ENCODE measurements at places on chromosomes 11 and 22.

- ATAC-seq, result no peak
These were observed 6.2 kb upstream of the ANKRD13D start for GRCh38 chr11:67282876-67283371.

GRCh38 chr22:44042249-44043218 lies 18.4 kb downstream of the PARVB start:
- ATAC-seq, result peak; percentile 97

- no peak for ATAC-seq
These were observed 117.8 kb downstream of the CCDC81 start for GRCh38 chr11:86492370-86493010.

DNA sequence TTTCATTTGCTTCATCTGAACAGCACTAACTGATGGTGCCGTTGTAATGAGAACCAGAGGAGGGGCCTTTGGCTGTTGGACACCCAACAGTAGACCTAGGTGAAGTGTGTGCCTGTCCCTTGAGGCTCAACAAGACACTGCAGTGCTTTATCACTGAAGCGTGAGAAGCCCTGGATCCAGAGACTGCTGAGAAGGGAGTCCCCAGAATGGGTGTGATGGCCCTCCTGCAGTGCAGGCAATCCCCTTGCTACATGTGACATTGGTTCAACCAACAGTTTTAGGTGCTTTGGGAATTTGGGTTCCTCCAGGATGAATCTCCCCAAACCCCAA lies 125.6 kb downstream of the BRD1 start:
- ATAC-seq, result no peak

DNA sequence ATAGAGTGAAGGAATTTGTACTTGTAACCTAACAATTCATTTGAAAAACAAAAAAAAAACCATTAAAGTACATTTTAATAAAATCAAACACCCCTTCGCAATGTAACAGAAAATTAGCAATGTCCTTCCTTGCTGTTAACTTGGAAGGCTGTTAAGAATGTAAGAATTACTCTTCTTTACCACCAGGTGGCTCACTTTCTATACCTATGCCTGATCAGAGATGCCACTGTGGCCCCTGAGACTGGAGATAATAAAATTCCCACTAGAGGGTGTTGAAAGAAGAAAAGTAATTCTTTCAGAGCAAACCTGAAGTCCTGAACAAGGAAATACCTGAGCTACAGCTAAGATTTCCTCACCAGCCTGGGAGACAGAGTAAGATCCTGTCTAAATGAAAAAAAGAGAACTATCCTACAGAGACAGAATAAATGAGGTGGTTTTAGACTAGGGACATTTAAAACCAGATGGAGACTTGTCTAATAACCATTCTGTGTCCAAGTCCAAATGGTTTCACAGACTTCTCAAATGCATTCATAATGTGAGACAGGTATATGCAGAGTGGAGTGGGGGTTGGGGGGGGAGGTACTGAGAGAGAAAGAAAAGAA lies 1089.3 kb downstream of the FAM181B start:
- ATAC-seq, result peak; percentile 59
